ENCODE measurements at places on chromosomes 7 and 10.

- peak; percentile 54 for DNase-seq
These were observed 23.9 kb downstream of the KIN start for GRCh38 chr10:7763929-7764328.

GRCh38 chr10:84838851-84839250, 510.5 kb downstream of the CCSER2 start:
- no peak for DNase-seq

DNA sequence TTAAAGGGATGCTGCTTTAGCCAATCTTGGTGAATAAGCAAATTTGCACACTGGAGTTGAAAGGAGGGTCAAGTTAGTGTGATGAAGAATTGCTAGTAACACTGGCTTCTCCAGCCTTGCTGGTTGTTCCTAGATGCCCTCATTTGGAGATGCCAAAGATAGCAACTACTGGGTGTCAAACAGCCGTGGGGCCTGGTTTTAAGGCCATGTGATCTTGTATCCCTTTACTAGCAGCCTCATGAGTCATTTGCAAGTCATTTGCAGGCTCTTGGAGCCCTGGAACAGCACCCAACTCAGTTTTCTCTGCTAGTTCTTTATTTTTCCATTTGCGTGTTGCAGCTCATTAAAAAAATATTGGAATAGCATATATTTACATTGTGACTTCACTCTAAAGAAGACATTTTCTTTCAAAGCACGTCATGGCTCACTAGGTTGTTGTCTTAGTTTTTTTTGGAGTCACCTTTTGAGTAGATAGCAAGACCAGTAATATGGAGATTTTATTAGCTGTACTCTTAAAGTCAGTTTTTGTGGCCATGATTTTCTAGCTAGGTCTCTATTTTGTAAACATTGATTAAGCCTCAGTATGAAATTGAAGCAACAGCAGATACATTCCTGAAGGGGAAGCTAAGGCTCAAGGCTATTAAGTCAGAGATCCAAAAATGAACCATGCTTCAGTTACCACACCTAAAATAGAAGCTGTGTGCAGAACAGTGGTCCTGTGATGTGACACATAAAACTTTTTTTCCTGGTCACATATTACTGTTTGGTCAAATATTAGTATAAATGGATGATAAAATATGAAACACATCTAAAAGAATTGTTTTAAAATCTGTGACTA, 1.3 kb downstream of the LSMEM1 start:
- DNase-seq: no peak

- DNase-seq: peak; percentile 74
These were observed 193.2 kb downstream of the MYOF start for GRCh38 chr10:93288679-93289634.

- no peak for DNase-seq
These were observed 98.4 kb upstream of the FZD1 start for GRCh38 chr7:91165846-91166230.

DNA sequence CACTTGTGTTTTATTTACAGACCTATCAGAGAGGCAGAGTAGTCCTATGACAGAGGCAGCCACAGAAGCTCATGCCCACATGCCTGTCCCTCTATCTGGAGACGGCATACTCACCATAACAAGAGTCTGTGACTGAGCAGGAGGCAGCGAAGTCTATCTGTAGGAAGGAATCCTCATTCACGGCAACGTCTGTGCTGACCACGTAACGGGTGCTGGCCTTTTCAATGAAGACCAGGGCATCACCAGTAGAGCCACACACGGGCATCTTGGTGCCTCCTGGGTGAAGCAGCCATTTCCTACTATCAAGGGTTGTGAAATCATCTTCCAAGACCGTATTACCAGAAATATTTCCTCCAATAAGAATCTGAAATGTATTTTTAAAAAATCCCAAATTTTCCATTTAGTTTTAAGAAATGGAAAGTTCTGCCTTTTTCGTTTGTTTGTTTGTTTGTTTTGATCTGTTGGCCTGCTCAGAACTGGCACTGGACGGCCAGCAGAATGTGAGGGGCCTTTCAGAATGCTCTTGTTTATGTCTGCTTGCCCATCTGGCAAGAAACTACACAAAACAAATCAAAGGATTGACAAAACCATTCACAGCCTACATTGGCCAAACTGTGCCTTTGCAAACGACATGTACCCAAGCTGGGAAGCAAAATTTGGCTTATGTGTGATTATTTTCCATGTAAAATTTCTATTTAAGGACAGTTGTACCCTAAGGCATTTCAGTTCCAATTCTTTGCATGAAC, 93.1 kb upstream of the SLC26A5 start:
- no peak for DNase-seq

- no peak for DNase-seq
These were observed 2.3 kb downstream of the CDK13 start for GRCh38 chr7:39952374-39952773.

DNA sequence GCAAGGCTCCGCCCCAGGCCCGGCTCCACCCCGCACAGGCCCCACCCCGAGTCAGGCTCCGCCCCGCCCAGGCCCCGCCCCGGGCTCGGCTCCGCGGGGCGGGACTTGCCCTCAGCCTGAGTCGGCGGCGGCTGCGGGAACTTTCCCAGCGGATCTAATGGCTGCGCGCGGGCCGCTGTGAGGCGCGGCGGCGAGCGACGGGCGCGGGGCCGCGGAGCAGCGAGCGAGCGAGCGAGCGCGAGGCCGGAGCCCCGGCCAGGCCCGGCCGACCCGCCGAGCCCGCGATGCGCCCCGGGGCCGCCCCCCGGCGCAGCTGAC, at the start of gene INPP5A:
INPP5A (plus strand) TSS at position 104 of the 318 bp plus-strand sequence. CDS start 310 bp downstream, outside the sequence.
- DNase-seq: no peak

DNA sequence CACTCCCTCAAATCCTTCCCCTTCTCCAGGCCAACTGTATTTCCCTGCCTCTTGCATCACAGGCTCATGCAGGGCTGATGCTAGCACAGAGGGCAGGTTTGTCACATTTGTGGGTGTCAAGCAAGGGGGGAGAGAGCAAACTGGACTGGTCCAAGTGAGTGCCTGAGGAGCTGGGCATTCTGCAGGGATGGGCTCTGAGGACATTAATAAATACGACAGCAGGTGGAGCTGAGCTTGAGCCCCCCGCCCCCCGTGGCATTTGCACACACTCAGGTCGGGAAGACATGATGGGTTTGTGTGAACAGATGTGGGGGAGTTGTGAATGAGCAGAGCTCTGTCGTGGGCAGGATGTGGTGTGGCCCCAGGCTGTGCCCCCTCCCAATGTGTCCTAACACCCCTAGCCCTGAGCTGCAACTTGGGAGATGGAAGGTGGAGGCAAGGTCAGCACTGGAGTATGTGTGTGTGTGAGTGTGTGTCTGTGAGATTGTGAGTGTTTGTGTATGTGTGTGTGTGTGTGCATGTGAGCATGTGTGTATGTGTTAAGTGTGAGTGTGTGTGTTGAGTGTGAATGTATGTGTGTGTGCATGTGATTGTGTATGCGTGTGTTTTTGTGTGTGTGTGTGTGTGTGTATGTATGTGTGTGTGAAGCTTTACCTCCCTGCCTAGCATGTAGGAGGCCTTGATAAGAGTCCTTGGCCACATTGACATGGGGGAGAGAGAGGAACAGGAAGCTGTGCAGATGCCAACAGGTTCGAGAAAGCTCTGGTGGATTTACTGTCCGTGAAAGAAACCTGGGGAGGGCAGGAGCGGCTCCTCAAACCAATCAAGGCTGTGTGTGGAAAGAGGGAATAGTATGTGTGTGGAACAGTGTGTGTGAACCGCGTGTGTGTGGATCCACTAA, 9.1 kb downstream of the RASSF4 start:
- peak; percentile 38 for DNase-seq
